ENCODE measurements at places on chromosomes 3 and 15. TPM values are rescaled to one million over a fixed set of nuclear protein-coding genes. Genes with fewer than 3 reads are reported as not detected.

Gene ERICH6
- not detected for total RNA-seq

Gene SEMA5B
- total RNA-seq: not detected

Gene NOX5
- total RNA-seq: not detected

Gene TIGIT
- total RNA-seq: not detected

Gene LMLN
- total RNA-seq: 18.2 TPM

Gene C3orf52
- 33.1 TPM for total RNA-seq

Gene TASOR
- 70.7 TPM for total RNA-seq

Gene SPINT1
- total RNA-seq: 144 TPM

Gene OXTR
- 6.9 TPM for total RNA-seq

Gene WWTR1
- 187 TPM for total RNA-seq

Gene THOC7
- 68.6 TPM for total RNA-seq

Gene TM4SF18
- total RNA-seq: 21.5 TPM

Gene RGMA
- 0.25 TPM for total RNA-seq

Gene ANKUB1
- not detected for total RNA-seq

Gene CCDC9B
- total RNA-seq: 165 TPM

Gene MUC4
- total RNA-seq: 0.05 TPM

Gene ADGRG7
- total RNA-seq: 0.35 TPM

Gene MYNN
- 23.2 TPM for total RNA-seq

Gene CCR9
- not detected for total RNA-seq

Gene FXR1
- total RNA-seq: 113 TPM

Gene MELTF
- total RNA-seq: 12.9 TPM

Gene TGM4
- 0.35 TPM for total RNA-seq

Gene RHOV
- 1.6 TPM for total RNA-seq

Gene XCR1
- not detected for total RNA-seq

Gene SLC51B
- not detected for total RNA-seq

Gene TLE3
- total RNA-seq: 12.9 TPM

Gene ARHGAP11A
- total RNA-seq: 14.1 TPM

Gene CFAP92
- total RNA-seq: not detected
